ENCODE measurements at places on chromosomes 16 and 17. TPM values are rescaled to one million over a fixed set of nuclear protein-coding genes. Genes with fewer than 3 reads are reported as not detected.

The GP2 gene
- total RNA-seq = 9.1 TPM

The AATF gene
- total RNA-seq = 47.8 TPM

The KRTAP9-8 gene
- not detected for total RNA-seq

GRCh38 chr16:70740914-70741782 is 55.3 kb upstream of the MTSS2 start:
- peaks cover 14% of the 10 kb centered on the region for H3K36me3 ChIP-seq
- no peak overlapping the region for H3K27ac ChIP-seq
- DNase-seq = no peak
- H3K27me3 ChIP-seq = no peaks in the 10 kb centered on the region

The SCARF1 gene
- total RNA-seq = 0.97 TPM

DNA sequence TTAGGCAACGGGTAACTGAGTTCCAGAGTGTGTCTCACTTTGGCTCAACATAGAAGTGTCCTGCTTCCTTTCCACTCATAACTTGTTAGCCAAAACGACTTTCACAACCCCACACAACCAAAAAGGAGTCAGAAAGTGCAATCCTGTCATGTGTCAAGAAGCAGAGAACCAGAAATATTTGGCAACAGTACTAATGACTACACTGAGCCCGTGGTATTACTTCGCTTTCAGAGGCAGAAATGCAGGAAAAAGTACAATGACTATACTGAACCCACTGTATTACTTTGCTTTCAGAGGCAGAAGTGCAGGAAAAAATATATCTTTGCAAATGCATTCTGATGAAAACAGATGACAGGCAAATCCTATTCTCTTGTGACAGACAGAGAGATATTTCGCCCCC is 484.6 kb downstream of the KIF2B start:
- H3K4me1 ChIP-seq = no peaks in the 10 kb centered on the region
- no peak overlapping the region for H3K27ac ChIP-seq
- no peak for DNase-seq

The SLC52A1 gene
- total RNA-seq = 1.5 TPM

DNA sequence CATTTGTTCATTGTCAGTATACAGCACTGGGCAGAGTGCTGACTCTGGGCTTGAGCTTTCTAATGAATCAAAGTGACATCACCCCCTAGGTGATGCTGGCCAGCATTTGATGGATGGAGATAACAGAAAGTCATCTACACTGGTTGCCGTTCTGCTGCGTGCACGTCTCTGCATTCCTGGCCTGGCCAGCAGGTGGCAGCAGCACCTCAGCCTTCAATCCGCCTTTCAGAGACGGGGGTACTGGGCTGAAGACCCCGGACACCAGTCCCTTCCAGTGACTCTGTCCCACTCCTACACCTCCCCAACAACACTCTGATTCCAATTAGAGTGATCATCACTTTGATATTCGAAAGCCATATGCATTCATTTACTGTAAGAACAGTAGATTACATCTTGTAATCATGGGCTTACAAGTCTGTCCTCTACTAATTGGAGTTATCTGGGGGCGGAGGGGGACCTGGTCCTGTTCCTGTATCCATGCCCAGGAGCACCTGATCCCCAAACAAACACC is 6.0 kb downstream of the CPSF4L start:
- H3K4me3 ChIP-seq = no peak overlapping the region
- DNase-seq = no peak
- H3K27me3 ChIP-seq = peaks cover 13% of the 10 kb centered on the region
- peak overlapping the region; percentile 34 for H3K27ac ChIP-seq
- H3K36me3 ChIP-seq = no peaks in the 10 kb centered on the region
- peaks cover 15% of the 10 kb centered on the region for H3K4me1 ChIP-seq

- H3K36me3 ChIP-seq = no peaks in the 10 kb centered on the region
- peak; percentile 27 for DNase-seq
- H3K27ac ChIP-seq = no peak overlapping the region
- H3K4me1 ChIP-seq = peaks cover 10% of the 10 kb centered on the region
- H3K4me3 ChIP-seq = no peak overlapping the region
- H3K27me3 ChIP-seq = peaks cover 42% of the 10 kb centered on the region
Observed at GRCh38 chr17:73947966-73948355, 255.5 kb upstream of the RPL38 start.

GRCh38 chr17:29124135-29124924 is 55.9 kb downstream of the MYO18A start:
- H3K27ac ChIP-seq = no peak overlapping the region
- no peak overlapping the region for H3K4me3 ChIP-seq
- H3K36me3 ChIP-seq = no peaks in the 10 kb centered on the region

DNA sequence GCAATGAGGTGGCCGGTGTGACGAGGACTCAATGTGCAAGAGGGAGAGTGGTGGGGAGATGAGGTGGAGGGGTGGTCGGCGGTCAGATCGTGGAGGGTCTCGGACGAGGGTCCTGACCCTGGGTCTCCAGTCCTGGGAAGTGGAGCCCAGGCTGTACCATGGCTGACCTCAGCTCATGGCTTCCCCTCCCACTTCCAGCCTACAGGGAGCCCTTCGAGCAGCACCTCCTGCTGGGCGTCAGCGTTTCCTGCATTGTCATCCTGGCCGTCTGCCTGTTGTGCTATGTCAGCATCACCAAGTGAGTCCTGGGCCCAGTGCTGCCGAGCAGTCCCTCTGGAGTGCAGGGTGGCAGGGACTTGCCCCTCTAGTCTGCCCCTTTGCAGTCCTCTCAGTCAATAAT is 41.8 kb downstream of the IL4R start:
- no peaks in the 10 kb centered on the region for H3K4me1 ChIP-seq
- no peak overlapping the region for H3K4me3 ChIP-seq
- peaks cover 9% of the 10 kb centered on the region for H3K36me3 ChIP-seq
- no peak for DNase-seq

The CFAP97D1 gene
- not detected for total RNA-seq

DNA sequence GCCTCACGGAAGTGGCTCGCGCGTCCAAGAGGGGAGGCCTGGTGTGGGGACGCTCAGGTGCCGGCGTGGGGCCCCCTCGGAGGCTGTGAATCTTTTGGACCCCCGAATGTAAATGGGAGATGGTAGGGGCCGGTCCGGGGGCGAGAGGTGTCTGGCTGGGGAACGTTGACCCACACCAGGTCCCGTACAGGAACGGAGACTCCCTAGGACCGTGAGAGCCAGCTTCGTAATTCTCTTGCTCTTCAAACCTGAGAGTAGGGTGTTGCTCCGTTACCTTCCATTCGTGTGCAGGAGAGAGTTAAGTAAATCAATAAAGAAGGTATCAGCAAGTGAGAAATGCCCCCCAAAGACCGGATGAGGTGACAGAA is 481 bp downstream of the LYRM1 start:
- peaks cover 56% of the 10 kb centered on the region for H3K4me1 ChIP-seq
- no peak for DNase-seq
- no peaks in the 10 kb centered on the region for H3K27me3 ChIP-seq
- H3K4me3 ChIP-seq = peak overlapping the region; percentile 94

The MAF gene
- 33.0 TPM for total RNA-seq

DNA sequence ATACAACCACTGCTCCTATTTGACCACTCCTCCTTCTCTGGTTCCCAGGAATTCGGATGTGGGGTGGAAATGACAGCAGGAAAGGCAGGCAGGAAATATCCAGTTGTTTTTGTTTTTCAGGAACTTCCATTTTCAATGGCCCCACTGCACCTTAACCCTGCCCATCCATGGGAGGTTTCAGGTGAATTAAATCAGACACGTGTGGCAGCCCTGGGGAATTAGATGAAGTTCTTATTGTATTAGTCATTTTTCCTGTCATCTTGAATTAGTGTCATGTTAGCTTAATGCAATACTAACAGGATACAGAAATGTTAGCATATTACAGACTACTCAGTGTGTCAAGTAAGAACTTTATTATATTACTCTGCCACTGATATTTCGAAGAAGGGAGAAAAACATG is 146.4 kb downstream of the CHD9NB start:
- H3K36me3 ChIP-seq = no peaks in the 10 kb centered on the region
- no peak for DNase-seq
- peaks cover 22% of the 10 kb centered on the region for H3K27me3 ChIP-seq
- H3K4me1 ChIP-seq = no peaks in the 10 kb centered on the region
- H3K27ac ChIP-seq = no peak overlapping the region

DNA sequence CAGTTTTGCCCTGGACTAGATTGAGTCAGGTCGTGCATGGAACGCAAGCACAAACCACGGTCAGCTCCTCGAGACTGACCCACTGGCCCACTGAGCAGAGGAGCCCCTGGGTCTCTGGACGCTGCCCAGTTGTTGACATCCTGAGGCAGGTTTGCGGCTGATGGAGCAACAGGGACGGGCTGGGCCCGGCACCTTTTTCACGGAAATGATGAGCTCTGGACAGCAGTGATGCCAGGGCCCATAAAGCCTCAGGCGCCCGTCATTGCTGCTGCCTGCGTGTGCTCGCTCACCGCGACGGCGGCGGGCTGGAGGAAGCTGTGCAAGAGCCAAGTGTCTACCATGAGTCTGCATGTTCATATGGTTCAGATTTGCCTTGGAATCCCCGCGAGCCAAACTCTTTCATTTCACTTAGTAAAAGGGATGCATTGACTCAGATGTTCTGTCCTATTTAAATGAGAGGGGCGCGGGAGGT is 30.8 kb upstream of the CRISPLD2 start:
- H3K4me1 ChIP-seq = peaks cover 25% of the 10 kb centered on the region
- no peaks in the 10 kb centered on the region for H3K27me3 ChIP-seq
- no peaks in the 10 kb centered on the region for H3K36me3 ChIP-seq
- no peak for DNase-seq
- H3K27ac ChIP-seq = no peak overlapping the region

The PYY gene
- 3.5 TPM for total RNA-seq

GRCh38 chr17:35175638-35176415 is 18.4 kb downstream of the SLC35G3 start:
- peaks cover 7% of the 10 kb centered on the region for H3K27me3 ChIP-seq
- DNase-seq = no peak
- no peaks in the 10 kb centered on the region for H3K4me1 ChIP-seq
- no peaks in the 10 kb centered on the region for H3K36me3 ChIP-seq

DNA sequence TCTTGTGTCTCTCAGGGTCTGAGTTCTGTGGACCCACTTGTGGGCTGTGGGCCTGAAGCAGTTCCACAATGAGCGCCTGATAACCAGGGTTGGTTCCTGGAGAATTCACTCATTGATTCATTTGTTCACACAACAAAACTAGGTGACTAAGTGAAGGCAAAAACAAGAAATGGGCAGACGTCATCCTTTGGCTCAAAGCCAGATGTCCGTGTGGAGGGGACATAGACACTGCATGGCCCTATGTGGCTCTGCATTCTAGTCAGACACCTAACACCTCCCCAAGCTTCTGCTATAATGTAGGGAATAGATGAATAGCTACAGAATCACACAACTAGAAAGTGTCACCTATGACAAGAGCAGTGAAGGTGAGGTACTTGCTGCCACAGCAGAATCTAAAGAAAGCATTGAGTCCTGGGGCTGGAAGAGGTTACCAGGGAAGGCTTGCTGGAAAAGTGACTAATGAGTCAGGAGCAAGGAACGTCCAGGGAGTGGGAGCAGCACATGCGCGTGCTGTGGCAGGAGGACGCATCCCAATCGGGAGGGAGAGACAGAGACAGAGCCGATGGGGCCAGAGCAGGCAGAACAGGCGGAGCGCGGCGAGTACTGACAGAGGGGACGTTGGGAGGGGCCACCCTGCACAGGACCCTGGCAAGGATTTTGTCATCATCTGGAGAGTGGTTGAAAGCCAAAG is 58.9 kb downstream of the CES1 start:
- no peak overlapping the region for H3K4me3 ChIP-seq
- H3K27ac ChIP-seq = no peak overlapping the region
- H3K4me1 ChIP-seq = no peaks in the 10 kb centered on the region
- H3K27me3 ChIP-seq = peaks cover 38% of the 10 kb centered on the region
- no peak for DNase-seq

The SPAG5 gene
- 30.9 TPM for total RNA-seq

GRCh38 chr16:79599837-79600637 is 500 bp downstream of the MAF start:
- peak overlapping the region; percentile 92 for H3K27ac ChIP-seq
- DNase-seq = peak; percentile 76
- peaks cover 4% of the 10 kb centered on the region for H3K36me3 ChIP-seq
- H3K4me3 ChIP-seq = peak overlapping the region; percentile 93
- H3K4me1 ChIP-seq = peaks cover 30% of the 10 kb centered on the region
- H3K27me3 ChIP-seq = peaks cover 40% of the 10 kb centered on the region

DNA sequence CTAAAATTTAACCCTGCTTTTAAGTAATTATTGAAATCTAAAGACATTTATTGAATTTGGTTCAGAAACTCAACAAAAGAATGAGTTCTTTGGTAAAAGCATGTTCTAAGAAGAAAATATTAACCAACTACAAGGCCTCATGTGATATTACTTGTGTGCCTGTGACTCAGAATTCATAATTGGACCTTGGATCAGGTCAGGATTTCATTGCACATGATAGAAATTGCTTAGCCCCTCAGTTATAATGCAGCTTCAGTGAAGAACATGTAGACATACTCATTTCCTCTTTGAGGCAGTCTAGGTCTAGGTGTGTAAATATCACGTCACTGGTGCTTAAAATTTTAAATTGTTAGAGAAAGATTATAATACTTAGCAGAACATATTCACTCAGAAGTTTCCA is 410.0 kb upstream of the SOX9 start:
- H3K4me1 ChIP-seq = peaks cover 19% of the 10 kb centered on the region
- H3K36me3 ChIP-seq = no peaks in the 10 kb centered on the region
- no peak for DNase-seq
- peaks cover 13% of the 10 kb centered on the region for H3K27me3 ChIP-seq
- H3K27ac ChIP-seq = no peak overlapping the region
- H3K4me3 ChIP-seq = no peak overlapping the region

GRCh38 chr17:50264263-50265113 is 9.8 kb upstream of the TMEM92 start:
- H3K27ac ChIP-seq = no peak overlapping the region
- no peak for DNase-seq
- H3K27me3 ChIP-seq = peaks cover 21% of the 10 kb centered on the region
- H3K36me3 ChIP-seq = no peaks in the 10 kb centered on the region
- no peak overlapping the region for H3K4me3 ChIP-seq

DNA sequence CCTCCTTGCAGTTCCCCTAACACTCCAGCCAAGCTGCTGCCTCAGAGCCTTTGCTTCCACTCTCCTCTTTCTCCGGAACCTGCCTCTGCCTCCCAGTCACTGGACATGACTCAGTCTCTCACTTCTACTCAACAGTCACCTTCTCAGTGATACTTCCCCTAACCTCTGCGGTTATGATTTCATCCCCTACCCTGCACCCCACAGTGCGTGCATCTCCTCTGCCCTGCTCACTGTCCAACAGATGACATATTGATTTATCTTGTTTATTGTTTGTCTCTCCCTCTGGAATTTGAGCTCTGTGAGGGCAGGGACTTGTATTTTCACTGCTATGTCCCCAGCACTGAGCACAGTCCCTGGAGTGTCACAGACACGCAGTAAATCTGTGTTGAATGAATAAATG is 100.7 kb downstream of the CYLD start:
- no peaks in the 10 kb centered on the region for H3K36me3 ChIP-seq
- H3K4me1 ChIP-seq = no peaks in the 10 kb centered on the region
- no peak overlapping the region for H3K27ac ChIP-seq
- no peak for DNase-seq
- no peak overlapping the region for H3K4me3 ChIP-seq

- peaks cover 45% of the 10 kb centered on the region for H3K27me3 ChIP-seq
- DNase-seq = no peak
- H3K36me3 ChIP-seq = peaks cover 5% of the 10 kb centered on the region
- H3K4me1 ChIP-seq = peaks cover 5% of the 10 kb centered on the region
- peak overlapping the region; percentile 92 for H3K4me3 ChIP-seq
Observed at GRCh38 chr16:4935241-4935855, 1.6 kb downstream of the PPL start.

The KRT23 gene
- 49.7 TPM for total RNA-seq
